CD4-positive, alpha-beta T cell (primary cell): ENCODE measurements at places on chromosomes 3 and 15.

- DNase-seq: no peak
These were observed 333.9 kb upstream of the THRB start for GRCh38 chr3:24828551-24828950.

GRCh38 chr15:43441316-43441715 is 51.6 kb downstream of the TP53BP1 start:
- DNase-seq: no peak

DNA sequence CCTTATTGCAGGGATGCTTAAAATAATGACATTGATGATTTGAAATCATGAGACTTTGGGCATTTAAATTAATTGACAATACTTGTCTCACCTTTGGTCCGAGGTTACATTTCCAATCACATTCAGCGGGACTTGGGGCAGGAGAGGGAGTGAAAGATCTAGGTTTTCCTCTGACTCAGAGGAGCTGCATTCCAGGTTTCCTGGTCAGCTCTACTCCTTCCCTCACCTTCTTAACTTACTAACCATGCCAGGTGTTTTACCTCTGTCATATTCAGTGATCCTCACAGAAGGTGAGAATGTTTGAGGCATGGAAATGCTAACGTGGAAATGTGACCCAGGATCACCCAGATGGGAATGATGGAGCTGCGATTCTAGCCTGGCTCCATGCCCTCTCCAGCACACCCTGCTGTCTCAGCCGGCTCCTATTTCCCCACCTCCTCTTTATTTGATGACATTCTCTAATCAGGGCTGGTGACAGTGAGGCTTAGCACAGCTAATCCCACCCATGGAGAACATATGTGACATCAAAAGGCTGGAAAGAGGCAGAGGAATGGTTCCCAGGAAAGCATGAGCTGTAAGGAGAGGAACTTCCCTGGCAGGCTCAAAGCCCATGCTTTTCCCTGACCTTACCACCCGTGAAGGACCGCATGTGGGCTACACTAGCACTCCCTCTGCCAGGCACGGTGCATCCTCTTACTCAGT is 38.7 kb downstream of the THSD4 start:
- no peak for DNase-seq

- no peak for DNase-seq
These were observed 257.6 kb downstream of the SLC9A9 start for GRCh38 chr3:143590660-143591059.

GRCh38 chr3:4939276-4939675 is 40.0 kb upstream of the BHLHE40 start:
- no peak for DNase-seq

DNA sequence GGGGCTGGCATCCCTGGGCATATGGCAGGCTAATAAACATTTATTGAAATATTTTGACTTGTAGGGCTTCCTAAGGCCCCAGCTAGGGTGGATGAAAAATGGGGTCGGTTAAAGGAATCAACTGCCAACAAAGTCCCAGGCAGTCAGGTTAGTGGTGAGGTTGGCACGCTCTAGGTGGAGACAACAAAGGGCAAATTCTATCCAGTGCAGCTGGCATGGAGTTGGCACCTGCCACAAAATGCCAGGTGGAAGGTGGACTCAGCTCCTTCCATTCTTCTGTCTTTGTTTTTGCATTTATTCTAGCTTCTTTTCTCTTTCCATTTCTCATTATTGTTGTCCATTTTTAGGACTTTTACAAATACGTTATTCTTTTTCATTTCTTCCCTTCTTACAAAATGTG is 31.0 kb downstream of the LCMT2 start:
- no peak for DNase-seq

GRCh38 chr3:66949898-66950297 is 48.2 kb upstream of the KBTBD8 start:
- DNase-seq: no peak

GRCh38 chr3:134464064-134464688 is 21.6 kb downstream of the ANAPC13 start:
- DNase-seq: no peak

DNA sequence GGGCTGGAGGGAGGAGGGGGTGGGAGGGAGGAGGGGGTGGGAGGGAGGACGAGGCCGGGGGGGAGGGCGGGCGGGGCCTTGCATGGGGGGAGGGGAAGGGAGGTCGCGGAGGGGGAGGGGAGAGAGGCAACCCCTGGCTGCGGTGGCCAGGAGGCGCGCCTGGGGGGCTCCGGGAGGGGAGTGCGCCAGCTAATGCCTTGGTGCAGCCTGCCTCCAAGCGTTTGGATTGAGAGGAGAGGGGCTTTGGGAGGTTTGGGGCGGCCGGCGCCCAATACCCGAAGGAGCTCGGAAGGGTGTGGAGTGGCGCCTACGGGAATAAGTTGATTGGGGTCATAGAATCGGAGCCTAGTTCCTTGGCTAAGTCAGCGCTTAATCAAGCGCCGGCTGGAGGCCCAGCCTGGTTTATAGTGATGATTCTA is 557 bp downstream of the TFG start:
- peak; percentile 31 for DNase-seq

- no peak for DNase-seq
These were observed 268.0 kb downstream of the ERC2 start for GRCh38 chr3:56200251-56200650.

GRCh38 chr3:71584394-71585011 is 975 bp upstream of the FOXP1 start:
- DNase-seq: peak; percentile 67

DNA sequence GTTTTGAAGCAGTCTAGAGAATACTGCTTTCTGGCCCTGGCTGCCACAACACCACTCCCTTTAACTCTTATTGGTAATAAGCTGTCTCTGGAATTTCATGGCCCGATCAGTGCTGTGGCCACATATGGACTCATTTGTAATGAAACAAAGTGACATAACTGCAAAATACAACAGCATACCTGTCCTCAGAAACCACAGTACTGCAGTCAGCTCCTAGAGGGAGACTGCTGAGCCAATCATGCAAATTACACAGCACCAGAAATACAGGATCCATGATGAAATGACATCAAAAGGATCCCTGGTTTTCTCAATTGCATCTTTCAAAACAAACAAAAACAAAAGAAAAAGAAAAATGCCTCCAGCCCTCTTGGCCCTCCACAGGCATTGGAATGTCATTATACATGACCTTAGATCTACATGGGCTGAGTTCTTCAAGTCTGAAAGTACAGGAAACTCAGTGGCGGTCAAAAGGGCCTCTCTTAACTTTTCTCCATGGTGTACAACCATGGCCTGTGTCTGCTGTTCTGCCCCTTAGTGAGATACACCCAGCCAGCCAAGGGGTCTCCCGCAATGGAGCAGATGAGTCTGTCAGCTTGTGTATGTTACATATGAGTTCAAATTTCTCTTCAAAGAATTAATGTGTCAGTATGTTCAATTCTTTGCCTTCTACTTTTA is 24.9 kb upstream of the KBTBD12 start:
- DNase-seq: no peak

GRCh38 chr3:115151921-115152320 is 4.8 kb upstream of the ZBTB20 start:
- no peak for DNase-seq

DNA sequence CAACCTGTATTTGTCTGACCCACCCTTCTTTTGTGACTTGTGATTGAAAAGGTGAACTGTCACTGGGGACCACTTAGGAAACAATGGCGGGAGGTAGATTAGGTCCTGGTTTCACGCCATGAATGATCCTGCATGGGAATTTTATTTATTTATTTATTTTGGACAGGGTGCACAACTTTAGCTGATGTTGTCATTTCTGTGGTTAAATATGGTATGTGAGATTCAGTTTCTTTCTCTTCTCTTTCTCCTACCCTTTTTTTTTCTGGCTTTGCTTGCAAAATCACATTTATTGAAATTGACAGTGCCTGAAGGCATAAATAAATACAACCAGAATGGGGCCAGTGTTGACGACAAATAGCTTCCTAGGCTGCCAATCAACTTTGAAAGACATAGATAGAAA is 18.0 kb upstream of the HTR3E start:
- DNase-seq: no peak

GRCh38 chr15:83014205-83014653 is 2.8 kb upstream of the C15orf40 start:
- DNase-seq: no peak

DNA sequence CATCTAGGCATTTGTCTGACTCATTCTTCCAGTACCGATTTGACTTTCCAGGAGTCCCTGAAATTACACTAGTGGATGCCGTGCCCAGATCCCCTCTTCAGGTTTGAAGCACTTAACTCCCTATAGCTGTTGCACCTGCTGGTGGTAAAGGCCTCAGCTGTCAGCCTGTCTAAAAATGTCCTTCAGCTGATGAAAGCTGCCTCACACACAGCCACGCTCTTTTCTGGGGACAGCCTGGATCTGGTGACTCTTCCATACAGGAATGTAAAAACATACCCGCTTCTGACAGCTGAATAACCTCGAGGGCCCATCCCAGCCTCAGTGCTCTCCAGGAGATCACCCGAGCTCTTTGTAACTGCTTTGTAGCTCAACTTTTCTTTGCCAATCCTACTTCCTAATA is 534.1 kb upstream of the GRM7 start:
- DNase-seq: no peak

GRCh38 chr3:156356537-156357363 is 198.2 kb downstream of the SSR3 start:
- DNase-seq: no peak

DNA sequence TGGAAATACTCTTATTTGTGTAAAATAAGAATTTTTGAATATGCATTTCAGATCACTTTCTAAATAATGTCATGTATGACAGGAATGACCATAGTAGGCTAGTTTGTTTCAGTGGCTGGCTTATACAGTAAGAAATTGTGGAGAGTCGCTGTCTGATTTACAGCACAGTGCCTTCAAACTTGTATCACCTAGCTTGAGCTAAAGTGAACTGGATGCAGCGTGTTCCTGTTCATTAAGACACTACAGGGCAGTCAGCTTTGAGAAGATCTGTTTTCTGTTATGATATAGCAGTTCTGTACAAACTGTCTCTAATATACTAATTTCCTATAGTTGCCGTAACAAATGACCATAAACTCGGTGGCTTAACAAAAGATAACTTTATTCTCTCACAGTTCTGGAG is 9.9 kb downstream of the CLDN16 start:
- no peak for DNase-seq

DNA sequence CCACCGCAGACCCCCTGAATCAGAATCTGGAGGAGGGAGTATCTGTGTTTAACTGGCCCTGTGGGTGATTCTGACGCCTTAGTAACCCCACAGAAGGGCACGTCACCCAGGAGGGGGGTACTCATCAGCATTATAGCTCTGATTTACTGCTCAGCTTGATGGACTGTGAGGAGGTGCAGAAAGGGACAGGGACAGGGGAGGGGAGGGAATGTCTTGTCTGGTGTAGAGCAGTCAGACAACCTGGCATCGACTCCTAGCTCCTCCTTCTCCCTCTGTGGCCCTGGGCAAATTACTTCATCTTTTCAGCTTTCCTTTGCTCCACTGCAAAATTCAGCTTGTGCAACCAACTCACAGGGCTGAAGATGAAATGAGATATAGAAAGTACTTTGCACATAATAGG is 42.3 kb upstream of the GLCE start:
- DNase-seq: no peak

- no peak for DNase-seq
These were observed 28.3 kb upstream of the ALDH1L1 start for GRCh38 chr3:126208606-126209256.

- DNase-seq: no peak
These were observed 6.3 kb downstream of the RFT1 start for GRCh38 chr3:53123953-53124352.
